ENCODE measurements at places on chromosomes 5 and 9.
A peak's percentile ranks its signal among the peaks of the same experiment; 100 is the strongest.

DNA sequence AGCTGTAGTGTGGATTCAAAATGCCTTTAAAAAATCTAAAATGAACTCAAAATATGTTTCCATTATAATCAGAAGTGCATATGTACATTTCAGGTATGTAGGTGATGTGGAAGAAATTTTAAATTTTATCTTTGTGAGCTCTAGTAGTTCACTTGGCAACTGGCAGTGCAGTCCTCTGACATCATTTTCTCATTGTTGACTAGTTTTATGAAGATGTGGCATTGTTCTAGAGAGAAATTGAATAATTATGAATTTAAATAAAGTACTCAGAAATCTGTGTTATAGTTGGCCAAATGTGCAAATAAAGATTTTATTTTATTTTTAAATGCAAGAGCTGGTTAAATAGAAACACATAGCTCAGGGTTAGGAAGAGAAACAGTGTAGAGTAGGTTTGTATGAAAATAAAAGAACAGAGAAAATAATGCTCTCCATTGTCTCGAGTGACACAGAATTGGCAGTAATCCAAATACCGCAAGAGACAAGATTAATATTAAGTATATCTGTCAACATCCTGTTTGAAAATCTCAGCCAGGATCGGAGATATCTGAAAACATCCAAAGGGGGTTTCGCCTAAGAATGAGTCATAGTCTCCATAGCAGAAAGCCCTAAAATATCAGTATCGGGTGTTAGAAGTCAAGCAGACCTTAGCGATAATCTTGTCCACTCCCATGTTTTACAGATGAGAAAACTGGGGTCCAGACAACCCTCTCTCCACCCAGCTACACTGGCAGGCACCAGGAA lies 189.4 kb downstream of the CCDC192 start:
- DNase-seq: peak; percentile 57

DNA sequence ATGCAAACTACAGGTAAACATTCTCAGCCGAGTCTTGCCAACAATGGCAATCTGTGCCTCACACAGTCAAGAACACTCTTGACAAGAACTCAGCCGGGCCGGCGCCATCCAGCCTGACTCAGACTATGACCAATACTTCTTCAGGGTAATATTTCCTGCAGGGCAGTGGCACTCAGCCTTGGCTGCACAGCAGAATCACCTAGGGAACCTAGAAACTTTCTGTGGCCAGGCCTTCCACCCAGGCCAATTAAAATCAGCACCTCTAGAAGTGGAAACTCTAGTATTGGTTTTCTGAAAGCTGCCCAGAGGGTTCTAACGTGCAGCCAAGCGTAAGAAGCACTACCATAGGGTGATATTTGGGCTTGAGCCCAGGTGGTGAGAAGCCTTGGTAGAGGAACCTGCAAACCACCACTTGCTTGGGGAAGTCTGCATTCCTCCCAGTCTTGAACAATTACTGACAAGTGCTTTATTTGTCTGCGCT lies 120.6 kb downstream of the TTLL11 start:
- DNase-seq: no peak

GRCh38 chr9:79656169-79656568 lies 84.4 kb downstream of the TLE4 start:
- DNase-seq: no peak

DNA sequence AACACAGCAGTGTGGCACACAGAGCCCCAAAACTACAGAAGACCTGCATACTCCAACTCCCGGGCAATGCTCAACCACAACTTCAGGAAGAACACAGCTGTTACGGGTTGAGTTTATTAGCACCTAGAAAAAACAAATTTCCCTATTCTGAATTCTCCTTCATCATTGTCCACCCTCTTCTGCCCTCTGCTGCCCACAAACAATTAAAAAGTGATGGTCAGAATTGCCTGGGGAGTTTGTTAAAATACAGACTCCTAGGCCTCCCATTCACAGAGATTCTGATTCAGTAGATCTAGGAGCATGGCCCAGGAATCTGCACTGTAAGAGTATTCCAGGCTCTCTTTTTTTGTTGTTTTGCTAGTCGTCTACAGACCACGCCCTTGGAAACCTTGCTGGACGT lies 310.6 kb downstream of the NDUFS4 start:
- no peak for DNase-seq

DNA sequence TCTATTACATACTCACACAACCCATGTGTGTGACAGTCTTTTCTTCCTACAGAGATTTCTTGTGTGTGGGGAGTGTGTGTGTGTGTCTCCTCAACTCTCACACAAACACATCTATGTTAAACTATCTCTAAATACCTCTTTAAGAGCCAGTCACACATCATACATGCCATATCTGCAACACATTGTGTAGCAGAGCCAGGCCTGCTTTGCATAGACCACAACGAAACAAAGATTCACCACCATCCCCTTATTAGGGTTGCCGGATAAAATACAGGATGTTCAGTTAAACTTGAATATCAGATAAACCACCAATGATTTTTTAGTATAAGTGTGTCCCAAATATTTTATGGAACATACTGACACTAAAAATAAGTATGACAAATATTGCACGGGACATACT lies 2.3 kb downstream of the FAM170A start:
- DNase-seq: no peak

- DNase-seq: peak; percentile 46
Measured at GRCh38 chr5:143826951-143827444, 15.0 kb downstream of the HMHB1 start.

GRCh38 chr9:109454041-109454440 lies 44.1 kb downstream of the PTPN3 start:
- DNase-seq: no peak

- DNase-seq: no peak
Measured at GRCh38 chr5:57895766-57896165, 413.2 kb upstream of the ACTBL2 start.

DNA sequence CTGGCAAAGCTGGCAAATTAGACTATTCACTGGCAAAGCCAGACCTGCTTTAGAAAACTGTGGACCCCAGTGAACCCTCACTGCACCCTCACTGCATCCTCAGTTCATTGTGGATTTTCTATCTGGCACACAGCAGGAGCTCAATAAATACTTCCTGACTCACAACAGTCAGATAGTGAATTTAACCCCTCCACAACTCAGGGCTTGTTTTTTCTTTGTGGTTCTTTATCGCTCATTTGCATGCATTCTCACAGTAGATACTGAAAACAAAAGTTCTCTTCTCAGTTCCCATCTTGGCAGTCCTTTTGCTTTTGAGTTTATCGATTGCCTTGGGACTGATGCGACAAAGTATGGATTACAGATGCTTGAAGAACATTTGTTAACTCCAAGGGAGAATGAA lies 99.8 kb downstream of the ACTL7B start:
- DNase-seq: peak; percentile 3

- no peak for DNase-seq
Measured at GRCh38 chr9:98538203-98538602, 170.5 kb downstream of the GABBR2 start.

GRCh38 chr9:133715866-133716563 lies 22.1 kb downstream of the SARDH start:
- no peak for DNase-seq

GRCh38 chr9:94084314-94084713 lies at the start of gene PTPDC1:
Gene PTPDC1, plus strand, starts transcription at chr9:94084464. Its CDS starts 67 bp downstream, at chr9:94084531.
- DNase-seq: peak; percentile 32

- DNase-seq: no peak
Measured at GRCh38 chr5:148740966-148741742, 85.3 kb upstream of the ADRB2 start.

- DNase-seq: no peak
Measured at GRCh38 chr5:38468202-38468673, 88.2 kb downstream of the LIFR start.

DNA sequence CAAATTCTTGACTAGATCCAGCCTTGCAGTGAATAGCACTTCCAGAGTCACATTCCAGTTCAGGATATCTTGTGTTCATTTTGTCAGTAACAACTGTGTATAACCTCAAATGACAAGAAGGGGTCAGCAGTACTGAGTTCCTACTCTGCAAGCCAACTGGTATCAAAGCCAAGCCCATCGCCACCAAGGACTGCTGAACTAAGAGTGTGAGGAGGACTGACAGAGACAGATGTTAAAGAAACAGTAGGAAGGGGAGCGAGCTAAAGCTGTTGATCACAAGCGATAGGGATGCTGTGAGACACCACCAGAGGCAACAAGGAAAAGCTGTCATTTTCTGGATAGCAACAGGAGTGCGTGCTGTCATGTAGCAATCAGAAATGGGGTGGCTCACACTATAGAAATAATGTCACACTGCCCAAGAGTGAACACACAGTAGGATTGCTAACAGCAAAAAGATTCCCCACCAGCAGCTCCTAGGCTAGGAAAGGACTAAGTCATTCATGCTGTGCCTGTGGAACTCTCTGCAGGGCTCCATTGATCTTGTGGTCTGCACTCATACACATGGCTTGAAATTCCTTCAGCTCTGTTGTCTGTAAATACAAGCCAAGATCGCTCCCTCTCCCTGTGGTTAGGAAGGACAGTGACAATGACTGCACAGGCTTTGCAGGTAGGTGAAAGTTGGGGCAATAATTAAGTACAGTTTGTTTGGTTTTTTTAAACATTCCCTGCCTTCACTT lies 658.6 kb downstream of the NR2F1-AS1 start:
- no peak for DNase-seq

- DNase-seq: no peak
Measured at GRCh38 chr9:103287361-103287760, 292.2 kb downstream of the CYLC2 start.

- DNase-seq: no peak
Measured at GRCh38 chr5:109645707-109646192, 44.0 kb upstream of the MAN2A1 start.

DNA sequence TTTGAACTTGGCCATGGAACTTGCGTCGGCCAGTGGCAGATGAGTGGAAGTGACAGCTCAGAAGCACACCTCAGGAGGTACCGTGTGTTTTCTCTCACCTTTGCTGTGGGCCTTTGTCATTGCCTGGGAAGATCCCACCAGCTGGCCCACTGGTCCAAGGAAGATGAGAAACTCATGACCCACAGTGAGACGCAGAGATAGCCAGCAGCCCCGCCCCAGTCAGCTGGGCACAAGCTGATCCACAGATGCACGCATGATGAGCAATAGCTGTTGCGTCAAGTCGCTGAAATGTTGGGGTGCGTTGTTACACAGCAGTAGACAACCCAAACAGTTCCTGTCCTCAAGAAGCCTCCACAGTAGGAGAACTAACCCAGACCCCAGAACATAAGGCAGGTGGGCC lies 30.8 kb upstream of the UNC5A start:
- no peak for DNase-seq

DNA sequence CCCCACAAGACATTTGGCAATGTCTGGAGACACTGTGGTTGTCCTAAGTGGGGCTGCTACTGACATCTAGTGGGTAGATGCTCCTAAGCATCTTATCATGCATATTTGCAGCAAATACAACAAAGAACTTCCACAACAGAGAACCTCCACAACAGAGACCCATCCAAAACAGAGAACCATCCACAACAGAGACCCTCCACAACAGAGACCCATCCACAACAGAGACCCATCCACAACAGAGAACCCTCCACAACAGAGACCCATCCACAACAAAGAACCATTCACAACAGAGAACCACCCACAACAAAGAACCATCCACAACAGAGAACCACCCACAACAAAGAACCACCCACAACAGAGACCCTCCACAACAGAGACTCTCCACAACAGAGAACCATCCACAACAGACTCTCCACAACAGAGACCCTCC lies 32.8 kb downstream of the ARPC5L start:
- DNase-seq: no peak

- DNase-seq: no peak
Measured at GRCh38 chr5:29089591-29090130, 2051.3 kb upstream of the CDH9 start.

- DNase-seq: no peak
Measured at GRCh38 chr5:67012171-67012570, 184.4 kb downstream of the CD180 start.

DNA sequence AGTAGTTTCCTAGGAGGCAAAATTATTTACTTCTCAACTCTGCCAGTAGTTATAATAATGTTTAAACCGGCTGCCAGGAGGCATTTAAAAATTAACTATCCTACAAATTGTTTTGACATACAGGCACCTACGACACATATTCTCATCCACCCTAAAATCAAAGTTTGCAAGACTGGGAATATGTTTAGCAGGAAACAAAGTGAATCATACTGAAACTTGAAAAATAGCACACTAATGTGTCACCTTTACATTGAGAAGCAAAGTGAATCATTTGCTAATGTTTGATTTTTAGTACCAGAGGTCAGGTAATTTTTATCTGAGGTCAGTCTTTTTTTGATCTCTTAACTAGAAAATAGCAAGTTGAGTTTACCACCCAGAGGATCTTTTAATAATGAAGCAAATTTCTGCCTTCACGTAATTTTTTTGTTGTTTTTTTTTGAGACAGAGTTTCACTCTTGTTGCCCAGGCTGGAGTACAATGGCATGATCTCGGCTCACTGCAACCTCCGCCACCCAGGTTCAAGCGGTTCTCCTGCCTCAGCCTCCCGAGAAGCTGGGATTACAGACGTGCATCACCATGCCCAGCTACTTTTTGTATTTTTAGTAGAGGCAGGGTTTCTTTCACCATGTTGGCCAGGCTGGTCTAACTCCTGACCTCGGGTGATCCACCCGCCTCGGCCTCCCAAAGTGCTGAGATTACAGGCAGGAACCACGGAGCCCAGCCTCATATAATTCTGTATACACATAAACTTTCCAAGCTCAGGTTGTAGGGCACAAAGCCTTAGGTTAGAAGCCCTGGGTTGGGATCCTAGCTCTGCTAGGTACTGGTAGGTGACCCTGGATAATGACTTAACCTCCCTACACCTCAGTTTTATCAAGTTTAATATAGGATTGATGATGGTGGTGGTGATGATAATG lies 124.3 kb downstream of the UGCG start:
- DNase-seq: no peak

GRCh38 chr9:89247431-89248353 lies 63.3 kb upstream of the CKS2 start:
- no peak for DNase-seq

DNA sequence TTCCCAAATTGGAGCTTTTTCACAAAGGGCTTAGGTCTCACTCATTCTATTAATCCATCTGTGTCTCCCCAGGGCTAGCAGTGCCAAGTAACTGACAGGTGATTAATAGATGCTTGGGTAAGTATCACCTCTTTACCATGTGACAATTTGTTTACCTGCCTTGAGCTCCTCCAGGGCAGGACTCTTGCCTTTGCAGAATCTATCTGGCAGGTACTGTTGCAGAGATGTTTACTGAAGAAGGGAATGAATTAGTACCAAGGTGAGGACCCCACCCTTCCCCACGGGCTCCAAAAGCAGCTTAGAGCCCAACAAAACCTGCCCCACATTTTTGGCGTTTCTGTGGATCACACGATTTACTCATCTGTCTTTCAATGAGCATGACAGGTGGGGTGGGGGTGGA lies 698 bp upstream of the TGFBI start:
- no peak for DNase-seq

All from NCI-H146 (cell line).